ENCODE measurements at places on chromosomes 1 and 21.

DNA sequence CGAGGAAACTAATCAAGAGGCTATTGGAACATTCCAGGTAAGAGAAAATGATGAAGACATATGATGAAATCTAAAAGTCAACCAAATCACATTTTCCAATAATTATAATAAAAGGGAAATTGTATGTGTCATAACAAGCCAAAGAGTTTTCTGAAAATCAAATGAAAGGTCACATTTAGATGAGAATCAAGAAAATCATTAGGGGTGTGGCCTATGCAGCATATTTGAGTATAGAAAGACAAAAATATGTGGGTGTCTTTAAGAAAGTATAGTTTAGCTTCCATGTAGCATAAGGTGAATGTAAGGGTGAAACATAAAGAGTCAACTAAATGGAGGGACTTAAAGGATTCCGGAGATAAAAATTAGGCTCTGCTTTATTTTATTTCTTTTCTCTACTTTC lies 9.2 kb upstream of the RNPC3 start:
- DNase-seq, result no peak

DNA sequence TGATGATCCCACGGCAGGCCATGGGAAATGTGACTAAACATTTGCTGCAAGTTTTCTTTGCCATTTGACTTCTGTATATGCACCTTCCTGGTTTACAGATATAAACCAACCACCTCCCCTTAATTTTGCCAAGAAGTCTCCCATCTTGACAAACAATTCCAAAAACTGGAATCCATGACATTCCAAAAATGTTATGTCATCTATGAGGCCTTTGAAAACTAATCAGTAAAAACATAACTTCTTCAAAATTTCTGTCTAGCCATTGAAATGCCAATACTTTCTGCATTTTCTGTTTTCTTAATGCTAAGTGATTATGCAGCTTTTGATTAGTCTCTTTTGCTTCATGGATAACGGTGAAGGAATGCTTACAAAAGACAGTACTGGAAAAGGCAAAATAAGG lies 84.1 kb downstream of the LYST start:
- peak; percentile 56 for DNase-seq

- DNase-seq, result no peak
These were observed 189.7 kb downstream of the SLC35F3 start for GRCh38 chr1:234094172-234094571.

DNA sequence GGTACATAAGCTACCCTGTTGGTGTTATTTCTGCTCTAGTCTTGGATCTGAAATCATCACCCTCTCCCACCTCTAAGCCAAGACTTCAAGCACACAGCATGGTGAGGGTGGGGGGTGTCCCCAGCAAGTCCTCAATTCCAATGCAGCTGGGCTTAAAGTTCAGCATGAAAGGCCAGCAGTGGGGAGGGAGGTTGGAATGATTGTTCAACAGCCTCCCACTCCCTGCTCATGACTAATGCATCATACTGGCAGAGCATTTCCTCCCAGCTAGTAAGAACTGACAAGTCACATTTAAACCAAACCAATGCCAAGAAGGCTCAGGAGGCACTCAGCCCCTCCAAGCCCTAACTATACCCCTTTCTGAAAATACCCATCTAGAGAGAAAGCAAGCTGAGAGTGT lies 50.1 kb downstream of the TIAM1 start:
- peak; percentile 94 for DNase-seq

DNA sequence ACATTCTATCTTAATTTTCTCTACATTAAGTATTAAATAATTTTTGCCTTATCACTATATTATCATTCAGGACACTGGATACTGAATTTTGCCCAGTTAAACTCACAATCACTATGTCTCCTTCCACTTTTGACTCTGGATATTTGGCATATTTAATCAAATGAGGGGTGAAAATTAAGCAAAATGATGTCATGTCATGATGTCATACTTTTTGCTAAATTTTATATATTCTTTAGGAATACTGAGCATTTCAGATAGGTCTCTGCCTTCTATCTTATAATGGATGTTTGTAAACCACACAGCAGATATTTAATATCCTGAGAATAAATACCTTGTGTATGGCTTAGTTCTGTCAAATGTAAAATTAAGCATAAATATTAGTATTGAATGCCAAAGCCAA lies 79.5 kb upstream of the HIVEP3 start:
- no peak for DNase-seq

DNA sequence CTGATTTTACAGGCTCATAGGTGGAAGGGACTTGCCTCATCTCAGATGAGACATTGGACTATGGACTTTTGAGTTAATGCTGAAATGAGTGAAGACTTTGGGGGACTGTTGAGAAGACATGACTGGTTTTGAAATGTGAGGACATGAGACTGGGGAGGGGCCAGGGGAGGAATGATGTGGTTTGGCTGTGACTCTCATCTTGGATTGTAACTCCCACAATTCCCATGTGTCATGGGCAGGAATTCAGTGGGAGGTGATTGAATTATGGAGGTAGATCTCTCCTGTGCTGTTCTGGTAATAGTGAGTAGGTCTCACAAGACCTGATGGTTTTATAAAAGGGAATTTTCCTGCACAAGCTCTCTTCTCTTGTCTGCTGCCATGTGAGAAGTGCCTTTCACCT lies 20.8 kb downstream of the SCYL3 start:
- peak; percentile 58 for DNase-seq

DNA sequence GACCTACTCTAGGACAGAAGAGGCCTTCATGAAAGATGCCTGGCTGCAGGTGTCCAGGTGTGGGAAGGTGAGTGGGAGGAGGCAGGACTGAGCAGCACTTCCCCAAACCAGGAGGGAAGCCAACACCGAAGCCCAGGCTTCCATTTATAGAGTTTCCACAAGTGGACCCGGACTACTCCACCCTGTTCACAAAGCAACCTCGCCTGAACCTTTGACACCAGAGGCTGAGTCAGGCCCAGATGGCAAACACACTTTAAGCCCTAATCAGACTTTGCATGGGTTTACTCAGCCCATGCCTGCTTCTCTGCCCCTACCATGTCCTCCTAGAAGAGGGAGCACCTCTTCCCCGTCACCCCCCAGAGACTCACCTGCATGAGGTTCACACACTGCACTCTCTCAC lies 14.0 kb downstream of the PRR9 start:
- no peak for DNase-seq

GRCh38 chr1:78102082-78102481 lies 56.3 kb downstream of the GIPC2 start:
- DNase-seq, result peak; percentile 88

DNA sequence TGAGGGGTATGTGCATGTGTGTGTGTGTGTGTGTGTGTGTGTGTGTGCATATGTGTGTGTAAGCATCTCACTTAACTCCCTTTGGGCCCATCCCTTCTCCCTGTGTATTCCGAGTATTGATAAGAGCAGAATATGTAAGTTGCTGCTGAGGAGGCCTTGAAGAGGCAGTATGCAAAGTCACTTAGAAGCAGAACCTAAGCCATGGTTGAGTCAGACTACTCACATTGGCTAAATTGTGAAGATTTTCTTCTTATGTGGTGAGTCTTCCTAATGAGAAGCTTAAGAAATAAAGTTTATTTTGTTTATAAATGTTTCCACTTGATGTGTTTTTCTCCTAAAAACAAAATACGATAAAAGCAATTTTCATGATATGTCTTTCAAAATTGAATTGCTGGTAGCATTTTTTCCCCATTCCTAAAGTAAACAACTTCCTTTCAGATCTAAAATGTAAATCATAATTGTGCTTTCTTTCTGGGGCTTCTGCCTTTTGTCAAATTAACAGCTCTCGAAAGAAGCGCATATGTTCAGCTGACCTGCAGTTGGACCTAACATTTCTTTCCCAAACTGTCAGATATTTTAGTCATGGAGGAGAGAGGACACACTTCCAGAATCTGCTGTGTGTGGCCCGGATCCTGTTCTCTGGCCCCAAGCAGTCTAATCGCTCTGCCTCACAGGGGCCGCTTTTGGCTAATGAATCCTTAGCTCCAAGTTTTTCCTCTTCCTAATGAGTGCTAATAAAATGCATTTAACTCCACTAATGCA lies 284.0 kb downstream of the DUSP10 start:
- no peak for DNase-seq

- peak; percentile 47 for DNase-seq
These were observed 3.2 kb upstream of the ARTN start for GRCh38 chr1:43930168-43930948.

GRCh38 chr1:20609541-20609940 lies 20.6 kb downstream of the CDA start:
- DNase-seq, result no peak

DNA sequence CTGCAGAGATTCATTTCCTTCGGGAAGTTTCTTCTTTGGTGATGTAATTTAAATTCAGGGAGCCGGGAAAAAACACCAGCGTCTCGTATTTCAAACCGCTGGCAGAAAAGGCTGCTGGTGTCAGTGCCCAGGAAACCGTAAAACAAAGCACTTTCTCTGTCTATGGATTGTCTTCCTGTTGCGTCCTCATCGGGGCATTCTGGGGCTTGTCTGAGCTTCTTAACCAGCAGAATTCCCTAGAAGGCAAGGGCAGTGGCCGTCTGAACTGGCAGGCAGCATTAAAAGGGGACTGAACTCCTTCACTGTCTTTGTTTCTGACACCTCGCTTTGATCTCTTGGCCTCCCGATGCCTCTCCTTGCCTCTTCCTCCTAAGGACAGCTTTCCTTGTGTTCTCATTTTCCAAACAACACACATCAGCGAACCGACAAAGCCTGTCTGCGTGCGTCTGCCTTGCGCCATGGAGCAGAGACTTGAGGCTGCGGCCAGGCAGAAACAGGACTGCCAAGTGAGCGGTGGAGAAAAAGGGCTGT lies 391.6 kb upstream of the VAMP3 start:
- DNase-seq, result peak; percentile 71

DNA sequence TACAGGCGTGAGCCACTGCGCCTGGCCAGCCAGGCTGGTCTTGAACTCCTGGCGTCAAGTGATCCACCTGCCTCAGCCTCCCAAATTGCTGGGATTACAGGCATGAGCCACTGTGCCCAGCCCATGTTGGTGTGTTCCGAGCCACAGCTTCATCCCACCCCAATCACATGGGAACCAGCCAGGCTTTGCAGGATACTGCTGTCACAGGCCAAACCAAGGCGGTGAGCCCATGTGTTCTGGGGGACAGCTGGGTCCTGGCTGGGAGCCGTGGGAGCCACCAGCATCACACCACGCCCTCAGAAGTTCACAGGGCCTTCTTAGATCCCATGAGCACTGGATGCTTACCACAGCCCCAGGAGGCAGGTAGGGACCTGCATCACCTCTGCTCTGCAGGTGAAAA lies 56.9 kb downstream of the DHRS3 start:
- no peak for DNase-seq

GRCh38 chr21:42265231-42265812 lies 46.4 kb downstream of the ABCG1 start:
- no peak for DNase-seq

GRCh38 chr1:173413271-173413707 lies 63.8 kb upstream of the PRDX6 start:
- no peak for DNase-seq

DNA sequence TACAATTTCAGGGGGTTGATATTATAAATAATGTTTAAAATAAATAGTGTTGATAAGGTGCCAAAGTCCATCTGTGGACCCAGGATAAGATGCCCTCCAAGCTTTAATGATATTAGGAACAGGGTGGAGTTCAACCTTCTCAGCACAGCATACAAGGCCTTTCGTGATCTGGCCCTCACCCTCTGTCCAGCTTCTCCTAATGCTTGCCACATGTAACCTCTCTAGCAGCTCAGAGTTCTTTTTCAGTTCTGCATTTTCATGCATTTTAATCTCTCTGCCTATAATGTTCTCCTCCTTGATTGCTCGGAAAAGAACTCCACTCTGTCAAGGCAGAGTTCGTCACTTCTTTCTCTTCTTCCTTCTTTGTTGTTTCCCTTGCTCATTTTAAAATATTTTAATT lies 21.4 kb upstream of the SMAP2 start:
- DNase-seq, result no peak

DNA sequence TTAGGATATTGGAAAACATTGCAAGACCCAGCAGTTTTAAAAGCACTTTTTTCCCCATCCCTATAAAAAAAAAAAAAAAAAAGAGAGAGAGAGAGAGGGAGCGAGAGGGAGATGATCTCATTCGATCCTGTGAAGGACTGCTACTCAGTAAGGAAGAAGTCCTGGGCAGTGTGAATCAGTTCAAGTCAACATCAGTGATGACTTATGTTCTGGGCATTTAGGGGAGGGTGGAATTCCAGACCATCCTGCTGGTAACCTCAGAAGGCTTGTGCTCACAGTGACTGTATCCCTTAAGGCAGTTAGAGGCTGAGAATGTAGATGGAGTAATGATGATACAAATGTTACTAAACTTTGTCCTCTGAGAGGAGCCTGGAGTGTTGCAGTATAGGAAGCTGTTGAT lies 151.4 kb downstream of the TGFB2 start:
- peak; percentile 100 for DNase-seq

DNA sequence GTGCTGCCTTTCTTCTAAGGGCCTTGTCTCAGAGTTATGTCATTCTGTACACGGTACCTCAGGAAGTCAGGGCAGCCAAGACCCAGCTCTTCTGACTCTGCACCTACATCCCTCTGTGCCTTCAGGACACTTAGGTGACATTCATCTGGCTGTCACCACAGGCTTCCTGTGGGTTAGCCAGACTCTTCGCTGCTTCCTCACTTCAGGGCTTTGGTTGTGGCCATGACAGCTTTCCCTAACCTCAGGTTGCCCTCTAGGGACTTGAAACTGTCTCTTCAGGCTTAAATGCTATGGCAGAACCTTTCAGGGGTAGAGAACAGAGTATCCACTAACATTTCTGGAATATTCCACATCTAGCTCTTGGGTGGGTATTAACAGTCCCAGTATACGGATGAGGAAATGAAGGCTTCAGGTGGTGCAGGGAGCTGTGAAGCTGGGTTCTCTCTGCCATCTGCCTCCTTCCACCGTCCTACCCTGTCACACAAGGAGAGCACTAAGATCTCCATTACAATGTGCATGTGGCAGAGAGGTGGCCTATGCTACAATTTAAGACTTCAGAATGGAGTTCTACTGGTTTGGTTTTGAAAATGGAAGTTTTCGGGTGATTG lies 9.9 kb downstream of the TSSK3 start:
- DNase-seq, result no peak

- DNase-seq, result no peak
These were observed 76.6 kb downstream of the NGF start for GRCh38 chr1:115261496-115261895.

DNA sequence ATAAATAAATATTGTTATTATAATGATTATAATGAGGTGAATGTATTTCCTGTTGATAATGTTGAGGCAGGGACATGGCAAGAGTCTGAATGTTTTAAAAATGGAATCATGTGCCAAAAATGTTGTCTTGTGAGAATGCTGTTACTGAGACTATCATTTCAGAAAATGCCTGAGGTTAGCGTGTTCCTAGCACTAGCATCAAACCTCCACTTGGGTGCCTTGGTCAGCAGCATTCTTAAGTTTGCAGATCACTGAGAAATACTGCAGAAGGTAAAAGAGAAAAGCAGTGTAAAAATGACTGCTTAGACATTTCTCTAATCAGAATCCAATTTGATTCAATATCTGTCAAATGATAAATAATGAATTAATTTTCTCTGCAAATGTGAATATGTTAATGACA lies 50.8 kb downstream of the OLFM3 start:
- no peak for DNase-seq

DNA sequence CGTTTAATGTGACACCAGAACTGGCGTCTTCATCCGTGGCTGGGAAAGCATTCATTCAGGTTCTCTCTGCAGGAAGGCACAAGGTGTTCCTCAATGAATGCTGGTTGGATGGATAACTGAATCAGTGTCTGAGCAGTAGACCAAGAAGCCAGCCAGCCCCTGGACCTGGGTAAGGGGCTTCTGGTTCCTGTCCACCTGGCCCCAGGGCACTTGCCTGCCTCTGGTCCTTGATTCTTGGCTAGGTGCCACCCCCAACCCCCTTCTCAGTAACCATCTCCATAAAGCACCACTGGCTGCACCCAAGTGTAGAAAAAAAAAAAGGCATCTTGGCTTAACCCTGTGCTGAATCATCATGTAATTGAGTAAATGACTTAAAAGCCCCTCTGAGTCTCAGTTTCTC lies 59.1 kb downstream of the KCND3 start:
- no peak for DNase-seq
